Stimulated activated CD4-positive, alpha-beta T cell treated with anti-CD3 and anti-CD28 coated beads, TNF-alpha, amount 100 ng/mL, for 4 hours (primary cell): ENCODE measurements at places on chromosomes 11 and 22.

- DNase-seq = no peak
Observed at GRCh38 chr11:82988936-82989627, 82.6 kb downstream of the RAB30 start.

- no peak for DNase-seq
Observed at GRCh38 chr11:6249770-6250555, 9.7 kb upstream of the CCKBR start.

GRCh38 chr11:33160136-33160535 lies 1.1 kb downstream of the CSTF3 start:
- DNase-seq = no peak

- no peak for DNase-seq
Observed at GRCh38 chr11:57874981-57875380, 113.4 kb downstream of the CTNND1 start.

- DNase-seq = no peak
Observed at GRCh38 chr11:102599642-102600261, 25.4 kb downstream of the MMP20 start.

DNA sequence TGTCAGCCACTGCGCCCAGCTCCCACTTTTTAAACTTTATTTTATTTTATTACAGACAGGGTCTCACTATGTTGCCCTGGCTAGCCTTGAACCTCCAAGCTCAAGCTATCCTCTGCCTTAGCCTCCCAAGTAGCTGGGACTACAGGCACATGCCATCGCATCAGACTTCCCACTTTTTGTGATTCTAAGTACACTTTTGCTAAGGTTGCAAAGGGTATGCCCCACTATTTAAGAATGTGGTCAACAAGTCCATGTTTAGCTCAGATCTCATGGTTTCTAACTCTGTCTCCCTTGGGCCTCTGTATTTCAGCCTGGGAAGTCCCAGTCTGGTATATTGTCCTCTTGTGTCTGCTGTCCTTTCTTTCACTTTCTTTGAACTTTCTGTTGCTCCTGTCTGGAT lies 35.3 kb downstream of the EXPH5 start:
- no peak for DNase-seq

DNA sequence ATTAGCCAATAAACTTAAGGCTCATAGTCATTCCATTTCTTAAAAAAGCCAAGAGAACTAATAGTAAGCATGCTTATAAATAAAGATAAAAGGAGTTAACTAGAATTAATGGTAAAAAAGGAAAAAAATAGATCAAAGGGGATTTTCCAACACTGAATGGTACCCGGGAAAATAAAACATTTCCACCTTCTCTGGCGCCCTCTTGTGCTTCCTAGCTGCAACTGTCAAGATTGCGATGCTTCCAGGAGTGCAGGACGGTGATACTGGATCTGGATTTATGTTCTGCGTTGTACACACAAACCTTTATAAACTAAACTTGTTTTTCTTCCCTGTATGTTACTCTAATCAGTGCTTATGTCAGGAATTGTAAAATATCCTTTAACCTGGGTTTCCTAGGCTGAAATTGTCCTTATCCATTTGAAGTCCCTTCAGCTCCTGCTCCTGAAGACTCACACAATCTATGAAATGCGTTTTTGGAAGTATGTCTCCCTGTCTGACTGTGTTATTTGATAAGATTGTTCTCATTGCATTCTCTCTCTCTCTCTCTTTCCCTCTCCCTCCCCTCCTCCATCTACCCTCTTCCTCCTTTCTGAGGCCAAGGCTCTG lies 9.6 kb upstream of the HTATIP2 start:
- no peak for DNase-seq

DNA sequence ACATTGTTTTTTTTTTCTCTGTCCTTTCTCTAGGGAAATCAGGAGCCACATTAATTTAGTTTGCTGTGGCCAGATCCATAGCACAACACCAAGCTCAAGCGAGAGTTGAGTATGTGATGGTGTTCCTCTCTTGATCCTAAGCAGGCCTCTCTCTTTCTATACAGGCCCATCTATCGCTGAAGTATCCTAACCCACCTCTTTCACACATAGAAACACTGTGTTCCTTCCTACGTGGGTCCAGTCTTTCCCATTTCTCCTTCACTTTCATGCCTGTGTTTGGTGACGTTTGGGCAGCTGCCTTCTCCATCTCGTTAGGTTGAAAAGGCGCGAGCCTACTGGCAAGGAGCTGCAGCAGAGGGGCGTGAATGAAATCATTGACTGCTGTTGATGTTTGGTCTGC lies 2.4 kb downstream of the PACS1 start:
- DNase-seq = no peak

DNA sequence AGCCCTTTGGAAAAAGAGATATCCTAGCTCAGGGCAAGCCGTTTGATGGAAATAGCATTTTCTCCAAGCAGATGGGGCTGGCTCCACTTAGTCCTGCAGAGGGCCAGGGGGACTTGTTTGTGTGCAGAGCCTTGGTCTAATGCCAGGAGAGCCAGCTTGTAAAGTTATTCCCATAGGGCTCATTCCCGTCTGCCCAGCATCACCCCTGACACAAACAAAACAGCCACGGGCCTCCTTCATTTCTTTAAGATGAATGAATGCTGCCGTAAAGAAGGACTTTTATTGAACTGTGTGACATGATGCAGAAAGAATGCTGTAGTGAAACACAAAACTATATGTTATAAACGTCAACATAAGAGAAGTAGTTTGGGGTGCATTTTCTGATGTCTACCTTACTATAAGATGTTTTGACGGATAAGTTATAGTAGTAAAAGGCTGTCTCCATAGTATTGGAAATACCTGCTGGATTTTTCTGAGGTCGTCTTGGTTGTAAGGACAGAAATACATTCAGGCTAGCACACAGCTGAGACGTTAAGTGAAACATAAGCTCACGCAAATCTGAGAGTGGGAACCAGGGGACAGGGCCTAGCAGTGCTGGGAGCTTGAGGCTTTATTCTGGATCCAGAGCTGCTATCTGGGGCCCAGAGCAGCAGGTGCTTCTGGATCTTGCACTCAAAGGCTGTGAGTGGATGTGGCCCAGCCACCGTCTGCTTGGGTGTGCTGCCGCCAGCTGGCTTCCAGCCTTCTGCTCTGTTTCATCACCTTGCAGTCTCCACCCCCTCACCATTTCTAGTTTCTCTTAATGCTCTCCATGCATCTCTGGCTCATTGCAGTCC lies 53.3 kb downstream of the NCAM1 start:
- DNase-seq = no peak

DNA sequence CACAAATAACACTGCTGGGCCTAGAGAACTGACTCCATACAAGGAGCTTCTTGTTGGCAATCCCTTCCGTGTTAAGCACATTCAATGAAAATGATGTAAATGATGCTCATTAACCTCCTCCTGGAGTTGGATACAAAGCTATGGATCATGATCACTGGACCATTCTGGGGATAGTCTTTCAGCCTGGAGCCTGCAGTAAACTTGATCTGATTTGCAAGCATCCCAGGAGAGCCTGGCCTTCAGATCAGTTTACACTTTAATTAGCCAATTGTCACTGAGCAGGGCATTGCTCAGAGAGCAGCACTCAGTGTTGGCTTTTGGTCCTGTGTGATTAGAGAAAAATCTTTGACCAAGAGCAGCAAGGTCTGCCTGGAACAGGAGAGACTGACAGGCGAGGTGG lies 45.6 kb downstream of the ARFGAP3 start:
- DNase-seq = no peak

GRCh38 chr11:71397331-71397860 lies 50.8 kb downstream of the DHCR7 start:
- DNase-seq = no peak

DNA sequence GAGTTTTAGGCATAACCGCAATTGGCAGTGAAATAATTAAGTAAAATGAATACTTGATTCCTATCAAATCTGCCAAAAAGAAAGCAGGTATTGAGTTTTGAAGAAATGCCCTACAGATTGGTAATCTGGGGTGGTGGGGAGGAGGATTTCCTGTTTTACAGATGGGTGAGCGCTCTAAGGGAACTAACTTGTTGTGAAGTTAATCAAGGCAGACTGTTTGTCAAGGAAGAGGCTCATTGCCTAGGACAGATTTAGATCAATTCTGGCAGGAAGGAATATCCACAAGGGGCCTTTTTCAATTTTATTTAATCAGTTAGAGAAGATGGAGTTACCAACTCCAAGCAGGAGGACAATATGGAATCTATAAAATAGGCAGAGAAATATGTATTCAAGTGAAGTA lies 271.5 kb upstream of the CCDC90B start:
- no peak for DNase-seq

DNA sequence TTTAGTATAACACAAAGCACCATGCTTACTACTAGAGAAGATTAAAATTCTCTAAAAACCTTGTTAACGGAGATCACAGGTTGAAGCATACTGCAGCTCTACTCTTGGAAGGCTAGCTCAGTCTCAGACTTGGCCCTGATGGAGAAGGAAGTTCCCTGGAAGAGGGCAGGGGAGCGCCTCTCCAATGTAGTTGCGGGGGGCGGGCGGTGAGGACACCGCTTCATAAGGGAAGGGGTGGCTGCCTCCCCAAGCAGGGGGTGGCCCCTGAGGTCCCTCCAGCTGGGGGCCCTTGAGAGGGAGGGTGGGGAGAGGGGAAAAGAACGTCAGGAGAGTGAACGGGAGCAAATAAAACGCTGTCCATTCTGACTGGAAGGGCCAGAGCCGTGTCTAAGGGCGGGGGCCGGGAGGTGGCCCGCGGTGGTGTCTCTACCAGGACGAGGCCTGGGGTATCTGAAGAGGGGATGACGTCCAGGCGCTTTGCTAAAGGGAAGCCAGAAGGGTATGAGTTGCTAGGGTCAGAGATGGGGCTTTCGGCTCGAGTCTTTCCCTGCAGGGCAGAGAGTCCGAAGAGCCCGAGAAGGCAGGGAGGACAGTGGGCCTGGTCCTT lies 553 bp upstream of the USP47 start:
- no peak for DNase-seq

- no peak for DNase-seq
Observed at GRCh38 chr11:118353084-118353710, 6.2 kb upstream of the UBE4A start.

- no peak for DNase-seq
Observed at GRCh38 chr11:118636569-118637290, 29.3 kb downstream of the PHLDB1 start.

- DNase-seq = peak; percentile 4
Observed at GRCh38 chr22:38572065-38572464, 2.1 kb upstream of the DMC1 start.

DNA sequence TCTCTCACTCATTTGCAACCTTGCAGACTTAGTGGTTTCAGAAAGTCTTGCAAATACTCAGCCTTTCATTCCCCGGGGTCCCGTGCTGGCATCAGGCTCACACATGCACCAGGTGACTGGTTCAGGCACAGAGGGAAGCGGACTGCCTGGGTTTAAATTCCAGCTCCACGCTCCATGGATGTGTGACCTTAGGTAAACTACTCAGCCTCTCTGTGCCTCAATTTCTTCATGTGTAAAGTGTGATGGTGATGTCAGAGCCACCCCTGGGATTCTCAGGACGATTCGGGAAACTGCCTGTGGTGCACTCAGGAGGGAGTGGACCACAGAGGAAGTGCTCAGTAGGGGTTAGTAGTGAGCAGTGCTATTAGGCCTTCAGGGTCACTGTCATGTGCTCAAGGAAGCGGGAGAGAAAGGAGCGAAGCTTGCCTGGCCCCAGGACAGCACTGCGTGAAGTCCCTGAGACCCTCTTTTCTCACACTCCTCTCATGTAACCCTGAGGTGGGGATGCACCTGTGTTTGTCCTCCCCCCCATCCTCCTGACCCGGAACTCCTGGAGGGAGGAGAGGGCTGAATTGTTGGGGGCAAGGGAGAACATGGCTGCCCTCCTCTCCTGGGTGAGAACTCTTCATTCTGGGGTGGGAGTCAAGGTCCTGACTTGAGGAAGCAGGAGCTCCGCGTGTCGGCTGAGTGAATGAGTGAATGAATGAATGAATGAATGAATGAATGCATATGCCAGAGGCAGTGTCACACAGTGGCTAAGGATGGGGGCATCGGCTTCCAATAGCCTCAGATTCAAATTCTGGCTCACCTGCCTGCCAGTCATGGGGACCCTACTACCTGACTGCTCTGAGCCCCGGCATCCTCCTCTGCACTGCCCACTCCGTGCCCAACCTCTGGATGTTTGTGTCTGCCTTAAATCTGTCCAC lies 14.4 kb upstream of the UPK3A start:
- DNase-seq = no peak

GRCh38 chr11:70473186-70473872 lies 75.0 kb downstream of the CTTN start:
- DNase-seq = no peak

GRCh38 chr11:3043315-3043871 lies 13.8 kb downstream of the CARS1 start:
- DNase-seq = no peak

- no peak for DNase-seq
Observed at GRCh38 chr11:35800970-35801953, 138.7 kb downstream of the TRIM44 start.

GRCh38 chr11:116534270-116534975 lies 238.4 kb downstream of the BUD13 start:
- DNase-seq = no peak

- no peak for DNase-seq
Observed at GRCh38 chr11:33734441-33735270, 1.6 kb downstream of the CD59 start.

DNA sequence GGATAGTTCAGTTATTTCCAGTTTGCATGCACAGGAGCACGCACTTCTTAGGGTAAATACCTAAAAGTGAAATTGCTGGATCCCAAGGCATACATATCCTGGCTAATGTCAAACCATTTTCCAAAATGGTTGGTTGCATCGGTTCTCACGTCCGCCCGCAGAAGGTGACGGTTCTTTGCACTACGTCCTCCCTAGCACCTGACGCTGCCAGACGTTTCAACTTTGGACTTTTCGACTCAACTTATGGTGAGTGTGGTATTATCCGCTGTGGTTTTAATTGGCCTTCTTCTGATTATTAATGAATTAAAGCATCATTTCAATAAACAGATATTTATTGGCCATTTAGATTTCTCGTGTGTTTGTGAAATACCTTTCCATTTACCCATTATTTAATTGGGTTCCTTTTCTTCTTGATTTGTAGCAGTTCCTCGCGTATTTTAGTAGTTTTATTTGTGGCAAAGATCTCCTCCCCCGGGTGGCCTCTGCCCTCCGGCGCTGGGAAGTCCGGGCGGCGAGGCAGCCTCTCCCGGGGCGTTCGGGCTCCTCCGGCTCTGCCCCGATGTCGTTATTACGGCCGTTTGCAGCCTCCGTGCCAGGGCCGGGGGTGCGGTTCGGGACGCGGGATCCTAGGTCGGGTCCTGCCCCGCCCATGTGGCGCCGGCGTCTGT lies at the start of gene JHY:
Gene JHY (plus strand): TSS at position 571 of the 668 bp plus-strand sequence. CDS start 3,091 bp downstream, outside the sequence.
- no peak for DNase-seq

DNA sequence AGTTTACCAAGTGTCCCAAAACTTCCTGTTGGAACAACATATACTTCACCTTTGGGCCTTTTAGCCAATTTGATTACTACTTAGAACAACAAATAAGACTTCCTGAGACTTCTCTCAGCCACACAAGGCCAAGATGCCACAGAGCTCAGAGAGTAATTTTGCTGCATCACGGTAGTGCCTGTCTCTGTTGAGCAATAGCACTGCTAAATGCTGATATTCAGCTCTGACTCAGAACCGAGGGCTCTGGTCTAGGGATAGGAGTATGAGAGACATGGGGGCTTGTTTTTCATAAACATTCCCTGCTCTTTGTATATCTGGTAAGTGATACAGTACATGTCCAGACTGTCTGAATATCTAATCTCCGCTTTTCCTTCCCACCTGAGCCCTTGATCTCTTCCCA lies 260.4 kb upstream of the ARHGAP20 start:
- no peak for DNase-seq
